ENCODE measurements at places on chromosomes 6 and 20. TPM values are rescaled to one million over a fixed set of nuclear protein-coding genes. Genes with fewer than 3 reads are reported as not detected.

GGTLC1 gene
- total RNA-seq, result not detected

TAAR6 gene
- not detected for total RNA-seq

ABHD16A gene
- total RNA-seq, result 49.5 TPM

TGM3 gene
- total RNA-seq, result 0.27 TPM

KIF25 gene
- 0.64 TPM for total RNA-seq

PRELID3B gene
- total RNA-seq, result 51.7 TPM

MDFI gene
- 51.2 TPM for total RNA-seq
